ENCODE measurements at places on chromosomes 2 and 18.

GRCh38 chr2:44869761-44870160 is 71.7 kb upstream of the SIX3 start:
- DNase-seq = no peak

DNA sequence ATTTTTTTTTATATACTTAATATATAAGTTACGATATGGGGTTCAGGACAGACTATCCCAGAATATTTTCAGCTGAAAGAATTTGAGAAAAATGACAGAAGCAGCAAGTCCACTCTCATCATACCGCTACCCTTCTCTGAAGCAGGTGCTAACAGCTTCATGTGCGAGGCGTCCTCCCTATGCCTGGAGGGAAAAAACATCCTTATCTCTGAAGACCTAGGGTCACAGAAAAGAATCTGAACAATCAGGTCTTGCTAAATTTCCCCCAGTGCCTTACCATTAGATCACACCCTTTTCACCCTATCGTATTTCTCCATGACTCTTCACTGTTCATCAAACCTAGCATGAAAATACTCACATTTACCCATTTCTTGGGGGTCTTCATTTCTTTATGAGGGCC is 51.9 kb upstream of the CREB1 start:
- no peak for DNase-seq

GRCh38 chr2:236882074-236882473 is 203.6 kb upstream of the COPS8 start:
- DNase-seq = no peak

GRCh38 chr2:152176113-152176714 is 651 bp upstream of the STAM2 start:
- DNase-seq = peak; percentile 13

DNA sequence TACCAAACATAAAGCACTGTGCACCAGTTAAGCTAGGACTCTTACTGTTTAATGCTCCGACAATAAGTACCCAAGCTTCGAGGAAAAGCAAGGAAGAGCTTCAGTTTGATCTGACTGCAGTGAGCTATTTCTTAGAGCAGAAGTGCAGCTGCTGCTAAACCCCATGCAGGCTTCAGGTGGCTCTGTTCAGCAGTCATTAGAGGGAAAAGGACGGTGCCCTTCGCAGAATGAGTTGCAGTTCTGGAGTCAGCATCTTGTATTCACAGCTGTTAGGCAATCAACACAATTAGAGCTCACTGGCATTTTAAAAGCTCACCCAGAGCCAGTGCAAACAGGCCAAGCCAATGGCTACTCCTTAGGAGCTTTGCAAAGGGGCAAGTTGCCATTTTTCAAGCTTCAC is 1.5 kb upstream of the CERKL start:
- no peak for DNase-seq

GRCh38 chr18:35116784-35117318 is 75.6 kb downstream of the MAPRE2 start:
- no peak for DNase-seq

DNA sequence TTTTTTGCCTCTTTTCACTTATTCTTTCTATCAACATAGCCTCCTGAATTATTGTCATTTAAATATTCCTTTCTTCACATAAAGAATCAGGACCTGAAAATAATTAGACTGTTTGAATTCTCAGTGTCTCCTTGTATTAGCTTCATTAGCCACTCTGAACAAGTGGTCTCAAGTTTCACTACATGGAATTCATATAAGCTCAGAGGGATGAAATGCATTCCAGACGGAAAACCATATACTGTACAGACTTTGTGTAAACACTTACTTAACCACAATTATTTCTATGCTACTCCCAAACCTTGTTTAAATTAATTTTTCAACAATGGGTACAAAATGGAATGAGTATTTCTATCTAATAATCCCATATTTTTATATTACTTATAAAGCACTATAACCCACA is 53.4 kb downstream of the CHN1 start:
- DNase-seq = peak; percentile 94

DNA sequence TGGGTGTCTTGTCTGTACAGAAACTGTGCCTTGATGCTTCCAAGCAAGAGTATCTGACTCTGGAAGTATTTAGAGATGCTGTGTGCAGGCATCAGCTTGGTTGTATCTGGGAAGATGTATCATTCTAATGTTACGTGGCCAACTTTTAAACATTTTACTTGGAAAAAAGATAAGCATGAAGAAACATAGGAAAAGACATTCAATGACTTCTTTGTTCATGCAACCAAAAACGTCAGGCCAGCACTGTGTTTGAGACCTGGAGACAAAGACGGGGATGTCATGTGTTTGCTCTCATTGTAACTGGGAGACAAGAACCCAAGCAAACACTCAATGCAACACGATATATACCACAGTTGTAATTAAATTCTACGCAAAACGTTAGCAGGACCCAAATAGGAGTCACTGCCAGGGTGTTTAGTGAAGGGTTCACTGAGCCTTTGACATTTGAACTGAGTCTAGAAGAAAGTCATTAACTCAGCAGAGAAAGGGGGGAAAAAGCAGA is 8.9 kb upstream of the SESTD1 start:
- no peak for DNase-seq

DNA sequence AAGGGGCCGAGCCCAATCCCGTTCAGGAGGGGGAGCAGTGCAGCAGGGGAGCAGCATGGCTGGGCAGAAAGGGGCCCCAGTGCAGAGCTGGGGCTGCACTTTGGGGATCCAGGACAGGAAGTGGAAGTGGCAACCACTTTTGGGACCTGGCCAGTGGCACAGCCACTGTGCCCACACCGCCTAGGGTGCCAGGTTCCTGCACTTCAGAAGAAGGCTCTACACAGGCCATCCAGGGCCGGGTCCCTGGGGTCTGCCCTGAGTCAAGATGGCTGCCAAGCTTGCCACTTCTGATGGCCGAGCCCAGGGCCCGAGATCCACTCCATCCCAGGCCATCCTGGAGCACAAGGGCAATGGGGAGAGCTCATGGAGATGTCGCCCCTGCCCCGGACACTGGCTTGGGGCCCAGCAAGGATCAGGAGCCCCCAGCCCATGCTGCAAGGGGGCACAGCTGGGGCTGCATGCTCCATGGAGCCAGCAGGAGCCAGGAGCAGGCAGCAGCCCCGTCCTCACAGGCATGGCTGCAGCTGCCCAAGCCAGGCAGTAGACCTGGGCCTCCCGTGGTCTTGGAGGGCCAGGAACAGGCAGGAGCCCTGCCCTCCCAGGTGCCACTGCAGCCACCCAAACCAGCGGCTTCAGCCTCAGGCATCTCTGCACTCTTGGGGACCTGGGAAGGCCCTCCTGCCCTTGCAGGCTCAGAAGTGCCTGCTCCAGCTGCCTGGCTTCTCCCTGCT is 35.0 kb upstream of the ID2 start:
- DNase-seq = no peak

DNA sequence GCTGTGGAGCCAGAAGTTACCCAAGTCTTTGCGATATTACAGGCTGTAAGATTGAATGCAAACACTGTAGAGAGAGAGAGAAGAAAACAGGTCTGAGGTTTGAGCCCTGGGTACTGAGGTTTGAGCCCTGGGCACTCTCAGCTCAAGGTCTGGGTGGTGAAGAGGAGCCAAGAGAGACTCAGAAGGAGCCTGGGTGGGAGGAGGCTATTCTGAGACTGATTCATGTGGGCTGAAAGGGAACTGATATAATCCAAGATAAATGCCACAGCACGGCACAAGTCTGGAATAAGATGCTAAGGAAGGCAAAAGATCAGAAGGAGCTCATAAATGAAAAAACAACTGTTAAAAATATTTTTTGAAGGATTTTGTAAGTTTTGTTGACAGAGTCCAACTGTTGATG is 407.6 kb upstream of the HS6ST1 start:
- DNase-seq = peak; percentile 9

GRCh38 chr2:71705171-71705960 is 252.0 kb downstream of the DYSF start:
- no peak for DNase-seq

GRCh38 chr2:212897296-212897695 is 254.1 kb downstream of the IKZF2 start:
- DNase-seq = peak; percentile 45
